ENCODE measurements at places on chromosomes 6 and 20.

- peak; percentile 86 for DNase-seq
Observed at GRCh38 chr20:59405226-59406200, 105.1 kb downstream of the EDN3 start.

DNA sequence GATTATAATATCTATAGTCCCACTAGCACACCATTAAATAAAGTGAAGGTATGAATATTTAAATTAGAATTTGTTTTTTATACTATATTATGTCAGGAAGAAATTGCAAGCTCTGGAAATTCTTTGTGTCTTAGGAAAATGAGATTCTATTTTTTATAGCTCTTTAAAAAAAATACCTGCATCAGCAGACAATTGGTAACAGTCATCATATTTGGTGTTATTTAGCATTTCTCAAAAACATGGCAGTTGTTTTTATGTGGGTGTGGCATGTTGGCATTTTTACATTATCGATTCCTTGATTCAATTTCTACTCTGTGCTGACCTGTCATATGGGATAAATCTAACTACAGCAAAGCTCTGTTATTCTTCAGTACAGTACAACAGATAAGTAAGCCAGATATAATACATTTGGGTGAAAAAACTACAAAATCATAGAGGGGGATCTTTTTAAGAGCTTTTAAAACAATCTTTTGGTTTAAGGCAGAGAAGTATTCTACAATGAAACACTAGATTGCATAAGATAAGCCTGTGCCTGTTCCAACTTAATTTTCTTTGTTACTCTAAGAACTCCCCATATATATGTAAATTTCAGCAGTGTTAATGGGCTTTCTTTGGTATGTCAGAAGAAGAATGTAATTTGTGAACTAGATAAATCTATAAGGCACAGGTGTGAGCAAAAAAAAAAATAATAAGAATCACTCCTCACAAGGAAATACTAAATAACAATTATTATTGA, 71.5 kb downstream of the LAMA2 start:
- no peak for DNase-seq

DNA sequence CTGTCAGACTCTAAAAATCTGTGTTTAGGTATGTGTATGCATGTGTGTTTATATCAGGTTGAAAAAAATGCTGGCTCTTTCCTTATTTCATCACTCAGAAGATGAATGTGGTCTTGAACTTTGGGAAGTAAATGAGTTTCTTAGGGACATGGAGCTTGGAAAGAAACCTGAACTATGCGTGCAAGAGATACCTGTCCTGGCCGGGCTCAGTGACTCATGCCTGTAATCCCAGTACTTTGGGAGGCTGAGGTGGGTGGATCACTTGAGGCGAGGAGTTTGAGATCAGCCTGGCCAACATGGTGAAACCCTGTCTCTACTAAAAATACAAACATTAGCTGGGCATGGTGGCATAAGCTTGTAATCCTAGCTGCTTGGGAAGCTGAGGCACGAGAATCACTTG, 4.4 kb upstream of the GLP1R start:
- no peak for DNase-seq

- DNase-seq = no peak
Observed at GRCh38 chr6:132634796-132635195, 10.7 kb upstream of the TAAR2 start.

DNA sequence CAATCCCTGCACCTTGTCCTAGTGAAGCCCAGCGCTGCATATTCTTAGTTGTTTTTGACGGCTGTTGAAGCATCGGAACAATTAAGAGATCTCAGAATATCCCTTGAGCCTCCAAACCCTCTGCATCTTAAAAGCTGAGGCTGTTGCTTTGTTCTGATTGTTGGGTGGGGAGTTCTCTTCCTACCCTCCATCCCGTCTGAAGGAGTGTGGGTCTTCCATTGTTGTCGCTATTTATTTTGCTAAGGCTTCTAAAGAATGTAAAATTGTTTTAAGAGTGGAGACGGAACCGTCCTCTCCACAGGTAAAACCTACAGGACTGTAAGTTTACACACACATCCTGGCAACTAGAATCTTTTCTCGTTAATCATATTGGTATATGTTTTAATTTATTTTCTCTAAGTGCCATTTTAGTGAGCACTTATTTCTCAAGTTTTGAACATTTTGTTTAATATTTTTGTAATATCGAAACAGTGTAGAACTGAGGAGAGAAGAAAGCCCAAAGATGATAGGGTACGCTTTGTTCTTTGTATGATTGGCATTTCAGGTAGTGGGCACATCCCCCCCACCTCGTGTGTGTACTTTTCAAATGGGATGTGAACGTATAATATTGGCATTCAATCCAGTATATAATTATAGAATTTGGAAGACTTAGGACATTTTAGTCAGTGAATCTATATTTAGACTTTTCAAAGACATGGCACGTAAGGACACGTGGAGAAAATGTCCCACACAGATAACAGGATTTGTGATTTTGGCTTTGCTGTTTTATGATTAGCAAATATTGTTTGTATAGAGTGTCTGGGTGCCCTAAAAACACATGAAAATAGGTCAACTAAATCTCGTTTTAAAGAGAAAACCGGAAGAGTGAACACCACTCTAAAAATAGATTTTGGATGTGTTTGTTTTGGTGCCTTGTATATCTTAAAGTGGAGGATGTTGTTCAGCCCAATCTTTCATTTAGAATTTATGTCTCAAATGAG, 1.3 kb downstream of the RNF146 start:
- peak; percentile 54 for DNase-seq

- no peak for DNase-seq
Observed at GRCh38 chr6:86961455-86962200, 24.3 kb downstream of the HTR1E start.

DNA sequence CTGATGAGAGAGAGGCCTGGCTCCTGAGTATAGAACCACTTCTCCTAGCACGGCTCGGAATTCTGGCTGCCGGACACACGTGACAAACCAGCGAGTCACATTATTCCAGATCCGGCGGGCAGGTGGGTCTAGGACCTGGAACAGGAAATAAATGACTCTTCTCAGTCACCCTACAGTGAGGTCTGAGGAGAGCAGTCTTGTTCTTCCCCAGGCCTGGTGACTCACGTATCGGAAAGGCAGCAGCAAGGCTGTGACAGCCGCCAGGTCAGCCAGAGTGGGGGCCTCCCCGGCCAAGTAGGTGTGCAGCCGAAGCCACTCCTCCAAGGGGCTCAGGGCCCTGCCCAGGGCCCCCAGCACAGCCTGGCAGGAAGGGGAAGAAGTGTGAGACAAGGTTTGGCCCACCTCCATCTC, 2.8 kb downstream of the VARS1 start:
- no peak for DNase-seq

GRCh38 chr6:130923350-130923749, 96.1 kb downstream of the SMLR1 start:
- no peak for DNase-seq

DNA sequence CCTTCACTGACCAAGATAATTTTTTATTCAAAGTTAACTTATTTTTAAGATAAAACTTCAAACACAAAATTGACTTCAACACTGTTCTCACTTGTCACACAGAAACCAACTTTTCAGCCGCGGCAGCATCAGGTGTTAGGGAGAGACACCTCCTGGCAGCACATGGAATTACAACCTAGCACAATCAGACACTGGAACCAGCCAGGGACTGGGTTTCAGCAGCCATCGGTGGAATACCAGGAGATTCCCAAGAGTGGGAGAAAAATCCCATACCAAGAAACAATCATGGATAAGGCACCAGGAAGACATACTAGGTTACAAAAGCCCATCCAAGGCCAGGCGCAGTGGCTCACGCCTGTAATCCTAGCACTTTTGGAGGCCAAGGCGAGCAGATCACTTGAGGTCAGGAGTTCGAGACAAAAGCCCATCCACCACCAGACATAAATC, 70.0 kb downstream of the SNX5 start:
- DNase-seq = peak; percentile 84
